ENCODE measurements at places on chromosomes 11 and 22. TPM values are rescaled to one million over a fixed set of nuclear protein-coding genes. Genes with fewer than 3 reads are reported as not detected.
A peak's percentile ranks its signal among the peaks of the same experiment; 100 is the strongest.

DNA sequence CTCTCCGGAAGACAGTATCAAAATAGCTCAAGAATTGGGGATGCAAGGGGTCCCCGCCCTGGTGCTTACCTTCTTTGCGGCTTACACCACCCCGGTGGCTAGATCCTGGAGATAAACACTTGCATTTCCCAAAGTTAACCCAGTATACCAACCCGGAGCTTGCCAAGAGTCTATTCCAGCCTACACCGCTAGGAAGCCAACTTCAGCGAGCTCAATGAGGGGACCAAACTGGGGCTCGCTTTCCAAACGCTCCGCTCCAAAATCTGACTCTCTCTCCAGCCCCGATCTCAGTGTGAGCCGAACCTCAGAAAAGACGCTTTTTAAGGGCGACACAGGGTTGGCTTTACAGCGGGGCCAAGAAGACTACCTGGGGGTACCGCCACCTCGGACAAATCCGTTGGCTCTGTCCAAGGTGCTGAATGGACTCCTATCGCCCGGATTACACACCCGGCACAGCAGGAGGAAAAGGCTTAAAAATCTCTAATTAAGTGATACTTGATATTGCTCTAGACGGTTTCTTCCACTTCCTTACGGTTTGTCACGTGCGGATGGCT, 20.1 kb upstream of the BDNF start:
- no peak for DNase-seq

EEF1G gene
- total RNA-seq = 1,742 TPM

DNA sequence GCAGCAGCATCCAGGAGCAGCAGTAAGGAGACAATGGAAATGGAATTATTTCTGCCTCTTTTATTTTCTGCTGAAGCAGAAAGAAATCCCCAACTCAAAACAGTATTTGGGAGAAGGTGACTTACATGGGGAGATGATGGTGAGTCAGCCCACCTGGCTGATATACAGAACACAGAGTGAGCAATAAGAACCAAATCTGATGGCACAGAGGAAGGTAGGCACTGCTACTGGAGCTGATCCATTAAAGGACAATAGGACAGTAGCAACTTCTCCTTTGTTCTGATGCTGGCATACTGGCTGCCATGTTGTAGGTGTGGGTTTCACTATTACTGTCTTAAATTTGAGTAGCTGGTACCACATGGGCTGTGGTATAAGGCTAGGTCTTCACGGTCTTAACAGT, 45.2 kb downstream of the CLPB start:
- DNase-seq = no peak

- DNase-seq = peak; percentile 94
These were observed 303.7 kb upstream of the PLET1 start for GRCh38 chr11:112564228-112564955.
